GM12878 (cell line): ENCODE measurements at places on chromosomes 7 and 10. TPM values are rescaled to one million over a fixed set of nuclear protein-coding genes. Genes with fewer than 3 reads are reported as not detected.

The STEAP4 gene
- 0.05 and 0.13 TPM in 2 replicates for total RNA-seq

GRCh38 chr7:42617071-42617765, 294.7 kb downstream of the C7orf25 start:
- H3K27ac ChIP-seq, result no peak overlapping the region
- H3K36me3 ChIP-seq, result no peaks in the 10 kb centered on the region
- H3K27me3 ChIP-seq, result no peaks in the 10 kb centered on the region
- H3K4me3 ChIP-seq, result no peak overlapping the region
- no peaks in the 10 kb centered on the region for H3K4me1 ChIP-seq

DNA sequence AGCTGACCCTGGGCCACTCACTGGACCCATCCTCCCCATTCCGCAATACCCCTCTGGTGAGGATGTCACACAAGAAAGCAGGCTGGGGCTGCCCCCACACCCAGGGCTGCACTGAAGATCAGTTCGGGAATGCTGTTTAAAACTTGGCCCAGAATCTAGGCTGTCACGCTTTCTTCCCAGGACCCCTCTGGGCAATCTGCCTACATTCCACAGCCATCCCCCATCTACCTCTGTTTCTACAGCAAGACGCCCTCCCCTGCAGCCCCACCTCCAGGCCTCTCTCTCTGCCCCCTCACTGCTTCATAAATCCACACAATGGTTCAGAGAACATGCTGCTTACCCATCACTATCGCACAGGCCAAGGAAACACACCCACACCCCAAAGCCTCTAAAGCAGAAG, 36.1 kb downstream of the XPNPEP1 start:
- H3K27me3 ChIP-seq, result no peaks in the 10 kb centered on the region
- DNase-seq, result no peak
- peaks cover 10% of the 10 kb centered on the region for H3K4me1 ChIP-seq

DNA sequence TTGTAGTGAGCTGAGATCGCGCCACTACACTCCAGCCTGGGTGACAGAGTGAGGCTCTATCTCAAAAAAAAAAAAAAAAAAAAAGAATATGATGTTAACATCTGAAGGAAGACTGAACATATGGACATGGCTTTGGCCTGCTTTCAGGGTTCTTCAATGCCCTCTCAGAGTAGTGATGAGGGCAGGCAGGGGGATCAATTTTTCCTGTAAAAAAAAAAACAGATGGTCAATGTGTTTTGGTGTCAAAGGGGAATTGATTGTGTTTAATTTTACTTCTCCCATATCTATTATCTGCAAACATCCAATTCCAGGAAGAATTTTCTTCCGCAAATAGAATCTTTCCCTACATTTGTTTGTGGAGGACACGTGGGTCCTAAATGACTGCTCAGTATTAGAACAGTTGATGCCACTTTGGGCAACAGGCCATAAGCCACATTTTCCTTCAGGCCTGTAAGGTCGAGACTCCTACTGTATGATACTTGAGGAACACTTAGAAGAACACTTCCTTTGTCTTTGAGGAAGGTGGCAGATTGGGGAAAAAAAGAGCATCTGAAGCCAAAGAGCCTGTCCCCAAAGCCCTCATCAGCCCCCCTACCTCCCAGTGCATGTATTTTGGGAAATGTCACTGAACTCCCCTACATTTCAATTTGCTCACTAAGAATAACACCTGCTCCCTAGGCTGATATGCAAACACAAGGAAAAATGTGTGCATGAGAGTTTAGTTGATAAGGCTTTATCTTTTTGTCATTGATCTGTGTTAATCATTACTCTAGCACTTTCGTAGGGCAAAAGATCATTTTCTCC, 28.3 kb downstream of the MGAM2 start:
- H3K27me3 ChIP-seq, result no peaks in the 10 kb centered on the region
- H3K4me3 ChIP-seq, result no peak overlapping the region

DNA sequence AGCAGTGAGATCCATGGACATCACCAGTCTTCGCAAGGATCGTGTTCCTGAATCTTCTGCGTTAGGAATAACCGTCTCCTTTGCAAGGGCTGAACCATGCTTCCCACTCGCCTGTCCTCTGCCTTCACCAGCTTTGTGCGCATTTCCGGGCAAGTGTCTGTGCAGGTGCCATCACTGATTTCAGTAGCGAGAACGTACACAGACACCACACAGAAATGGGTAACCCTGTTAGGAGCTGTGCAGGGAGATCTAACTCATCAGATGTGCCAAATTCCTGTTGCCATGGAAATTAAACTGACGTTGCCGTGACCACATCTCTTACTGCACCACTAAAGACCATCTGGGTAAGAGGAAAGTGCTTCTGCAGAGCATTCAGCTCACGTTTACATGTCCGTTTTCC, 146.3 kb downstream of the DIP2C start:
- DNase-seq, result no peak
- no peaks in the 10 kb centered on the region for H3K36me3 ChIP-seq
- H3K4me1 ChIP-seq, result no peaks in the 10 kb centered on the region
- no peak overlapping the region for H3K4me3 ChIP-seq
- no peak overlapping the region for H3K27ac ChIP-seq
- H3K27me3 ChIP-seq, result no peaks in the 10 kb centered on the region

GRCh38 chr10:6995341-6995740, 415.3 kb upstream of the PRKCQ start:
- no peaks in the 10 kb centered on the region for H3K27me3 ChIP-seq
- H3K4me1 ChIP-seq, result no peaks in the 10 kb centered on the region
- no peak overlapping the region for H3K27ac ChIP-seq
- H3K36me3 ChIP-seq, result no peaks in the 10 kb centered on the region
